Tibial nerve (tissue), 4 donors: ENCODE measurements at places on chromosomes 7 and 10. TPM values are rescaled to one million over a fixed set of nuclear protein-coding genes. Genes with fewer than 3 reads are reported as not detected.

STYXL1 gene
- 22.6 TPM for total RNA-seq

DNA sequence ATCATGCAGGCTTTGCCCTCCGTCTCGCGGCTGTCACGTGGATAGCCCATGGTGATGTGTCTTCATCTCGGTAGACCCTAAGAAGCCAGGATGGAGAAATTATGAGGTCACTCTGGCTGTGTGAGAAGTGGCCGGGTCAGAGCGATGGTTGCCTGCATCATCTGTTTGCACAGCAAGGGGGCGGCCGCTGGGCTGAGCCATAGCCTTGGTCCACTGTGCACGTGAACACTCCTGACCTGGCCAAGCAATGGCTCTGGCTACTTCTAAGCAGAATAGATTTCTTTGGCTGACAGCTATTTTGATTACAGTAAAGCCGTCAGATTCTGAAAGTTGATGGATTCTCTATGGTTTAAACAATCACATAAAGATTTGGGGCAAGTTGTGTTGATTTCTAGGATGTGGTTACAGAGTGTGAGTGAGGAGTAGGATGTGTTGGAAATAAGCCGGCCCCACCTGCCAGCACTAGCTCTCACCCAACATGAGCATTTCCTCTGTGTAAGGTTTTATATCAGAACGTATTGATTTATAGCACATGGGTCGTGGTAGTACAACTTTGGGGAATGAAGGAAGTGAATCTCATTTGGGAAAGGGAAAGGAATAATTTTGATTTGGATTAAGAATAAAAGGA is 214.4 kb upstream of the GPR26 start:
- no peaks in the 10 kb centered on the region for H3K36me3 ChIP-seq
- no peak overlapping the region for H3K4me3 ChIP-seq
- no peaks in the 10 kb centered on the region for H3K27me3 ChIP-seq
- no peaks in the 10 kb centered on the region for H3K4me1 ChIP-seq

DNA sequence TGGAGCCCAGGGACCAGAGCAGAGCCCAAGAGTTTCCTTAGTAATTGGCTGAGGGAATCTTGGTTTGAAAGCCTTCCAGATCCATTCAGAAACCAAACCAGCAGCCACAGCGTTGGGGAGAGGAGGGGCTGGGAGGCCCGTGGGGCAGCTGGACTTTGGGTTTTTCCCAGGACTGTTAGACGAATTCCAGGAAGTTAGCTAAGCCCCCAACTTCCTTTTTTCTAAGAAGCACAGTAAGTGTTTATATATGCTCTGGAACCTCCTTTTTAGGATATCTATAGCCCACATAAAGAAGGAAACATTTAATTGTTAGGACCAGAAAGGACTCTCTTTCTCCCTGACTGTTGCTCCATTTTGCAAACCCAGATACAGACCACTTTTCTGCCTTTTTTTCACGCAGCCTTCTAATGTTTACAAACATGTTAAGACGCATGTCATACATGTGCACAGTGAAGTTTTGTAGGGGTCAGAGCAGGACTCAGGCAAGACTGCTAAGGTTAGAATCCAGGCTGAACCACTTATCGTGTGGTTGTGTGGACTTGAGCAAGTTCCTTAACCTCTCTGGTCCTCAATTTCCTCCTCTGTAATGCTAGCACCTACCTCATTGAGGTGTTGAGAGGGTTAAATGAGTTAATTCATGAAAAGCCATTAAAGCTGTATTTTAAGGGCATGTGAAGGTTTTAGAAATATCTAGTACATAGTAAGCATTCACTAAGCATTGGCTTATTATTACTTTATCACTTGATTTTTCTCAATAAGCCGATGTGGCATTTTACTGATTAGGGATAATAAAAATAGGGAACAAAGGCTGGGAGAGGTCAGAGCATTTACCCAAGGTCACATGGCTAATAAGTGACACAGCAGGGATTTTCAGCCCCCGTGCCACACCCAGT is 42.4 kb downstream of the TBATA start:
- H3K27me3 ChIP-seq, result no peaks in the 10 kb centered on the region
- H3K4me1 ChIP-seq, result peaks cover 60% of the 10 kb centered on the region
- no peak overlapping the region for H3K27ac ChIP-seq
- H3K36me3 ChIP-seq, result no peaks in the 10 kb centered on the region

DNA sequence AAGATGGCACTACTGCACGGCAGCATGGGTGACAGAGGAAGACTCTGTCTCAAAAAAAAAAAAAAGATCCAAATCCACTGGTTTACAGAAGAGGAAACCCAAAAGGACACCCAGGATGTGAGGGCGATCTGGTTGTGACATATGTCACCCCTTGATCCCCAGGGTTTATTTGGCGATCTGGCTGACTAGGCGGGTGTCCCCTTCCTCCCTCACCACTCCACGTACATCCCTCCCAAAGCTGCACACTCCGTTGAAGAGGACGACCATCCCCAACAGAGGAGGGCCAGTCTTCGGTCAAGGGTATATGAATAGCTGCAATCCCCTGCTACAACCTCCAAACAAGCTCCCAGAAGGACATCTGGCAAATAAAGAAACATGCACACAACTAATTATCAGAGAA is 111.6 kb downstream of the HTR5A start:
- DNase-seq, result no peak
- H3K36me3 ChIP-seq, result no peaks in the 10 kb centered on the region
- no peaks in the 10 kb centered on the region for H3K27me3 ChIP-seq
- H3K4me3 ChIP-seq, result no peak overlapping the region
- H3K4me1 ChIP-seq, result no peaks in the 10 kb centered on the region
- H3K27ac ChIP-seq, result no peak overlapping the region

C10orf90 gene
- not detected for total RNA-seq

DNA sequence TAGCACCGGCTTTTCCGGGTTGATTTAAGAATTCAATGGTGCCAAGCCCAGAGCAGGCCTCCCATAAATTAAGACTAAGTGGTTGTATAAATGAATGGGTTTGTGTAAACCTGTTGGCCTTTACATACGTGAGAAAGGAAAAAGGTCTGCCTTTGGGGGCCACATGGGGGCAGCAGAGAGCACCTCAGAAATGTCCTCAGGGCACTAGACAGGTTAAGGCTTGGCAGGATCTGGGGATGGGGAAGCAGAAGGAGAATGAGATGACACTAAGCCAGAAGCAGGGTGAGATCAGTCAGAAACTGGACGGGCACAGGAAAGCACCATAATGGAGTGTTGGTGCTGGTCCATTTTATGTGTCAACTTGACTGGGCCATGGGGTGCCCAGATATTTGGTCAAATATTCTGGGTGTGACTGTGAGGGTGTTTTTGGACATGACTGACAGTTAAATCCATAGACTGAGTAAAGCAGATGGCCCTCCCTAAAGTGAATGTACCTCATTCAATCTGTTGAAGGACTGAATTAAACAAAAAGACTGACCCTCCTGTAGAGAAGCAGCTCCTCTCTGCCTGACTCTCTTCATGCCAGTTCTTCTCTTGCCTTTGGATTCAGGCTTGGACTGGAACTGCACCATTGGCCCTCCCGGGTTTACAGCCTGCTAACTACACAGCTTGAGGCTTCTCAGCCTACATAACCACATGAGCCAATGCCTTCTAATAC is 58.9 kb downstream of the FRMPD2 start:
- DNase-seq, result no peak
- no peaks in the 10 kb centered on the region for H3K27me3 ChIP-seq
- no peaks in the 10 kb centered on the region for H3K4me1 ChIP-seq
- H3K4me3 ChIP-seq, result no peak overlapping the region

GRCh38 chr7:142231716-142232115 is 26.1 kb downstream of the PRSS58 start:
- no peak for DNase-seq
- H3K27me3 ChIP-seq, result no peaks in the 10 kb centered on the region
- H3K4me1 ChIP-seq, result no peaks in the 10 kb centered on the region
- H3K27ac ChIP-seq, result no peak overlapping the region
- H3K36me3 ChIP-seq, result no peaks in the 10 kb centered on the region
- no peak overlapping the region for H3K4me3 ChIP-seq

GRCh38 chr10:26448292-26448691 is 10.2 kb downstream of the APBB1IP start:
- H3K36me3 ChIP-seq, result no peaks in the 10 kb centered on the region
- no peak for DNase-seq
- H3K27me3 ChIP-seq, result no peaks in the 10 kb centered on the region
- H3K4me1 ChIP-seq, result no peaks in the 10 kb centered on the region

PSD gene
- total RNA-seq, result 0.98 TPM

DNA sequence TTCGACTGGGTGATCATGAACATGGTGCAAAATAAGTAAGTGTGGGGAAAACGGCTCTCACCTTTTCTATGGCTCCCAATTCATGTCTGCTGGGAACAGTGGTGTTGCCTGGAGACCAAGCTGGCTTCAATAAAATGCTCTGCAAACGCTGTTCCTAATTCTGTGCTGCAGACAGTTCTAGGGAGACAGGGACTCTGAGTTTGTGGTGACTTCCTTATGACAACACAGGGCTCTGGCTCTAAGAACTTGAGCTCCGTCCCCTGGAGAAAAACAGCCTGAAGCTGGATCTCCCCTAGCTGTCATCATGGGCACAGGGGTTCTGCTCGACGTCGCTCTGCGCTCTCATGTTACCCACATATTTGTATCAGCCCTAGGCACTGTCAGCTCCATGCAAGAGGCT is 61.0 kb upstream of the INSYN2A start:
- no peak overlapping the region for H3K27ac ChIP-seq
- no peaks in the 10 kb centered on the region for H3K4me1 ChIP-seq
- no peaks in the 10 kb centered on the region for H3K36me3 ChIP-seq
- H3K4me3 ChIP-seq, result no peak overlapping the region
- H3K27me3 ChIP-seq, result no peaks in the 10 kb centered on the region

DNA sequence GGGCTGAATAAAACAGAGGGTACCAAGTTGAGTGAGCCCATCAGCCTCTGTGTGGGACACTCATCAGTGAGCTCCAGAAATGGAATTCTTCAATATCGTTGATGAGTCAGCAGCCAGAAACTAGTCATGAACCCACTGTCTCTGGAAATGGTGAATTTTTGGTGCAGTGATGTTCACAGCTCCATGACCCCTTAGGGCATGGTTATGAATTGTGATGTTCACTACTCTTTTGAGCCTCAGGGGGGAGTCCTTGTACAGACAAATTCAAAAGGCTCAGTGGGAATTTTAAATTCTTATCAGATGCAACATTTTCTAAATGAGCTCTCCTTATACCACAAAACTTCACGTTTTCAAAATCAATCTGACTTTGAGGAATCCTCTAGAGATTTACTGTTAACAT is 335.7 kb downstream of the PHTF2 start:
- H3K4me1 ChIP-seq, result no peaks in the 10 kb centered on the region
- no peaks in the 10 kb centered on the region for H3K36me3 ChIP-seq
- H3K4me3 ChIP-seq, result no peak overlapping the region
- no peak overlapping the region for H3K27ac ChIP-seq
- no peak for DNase-seq

DNA sequence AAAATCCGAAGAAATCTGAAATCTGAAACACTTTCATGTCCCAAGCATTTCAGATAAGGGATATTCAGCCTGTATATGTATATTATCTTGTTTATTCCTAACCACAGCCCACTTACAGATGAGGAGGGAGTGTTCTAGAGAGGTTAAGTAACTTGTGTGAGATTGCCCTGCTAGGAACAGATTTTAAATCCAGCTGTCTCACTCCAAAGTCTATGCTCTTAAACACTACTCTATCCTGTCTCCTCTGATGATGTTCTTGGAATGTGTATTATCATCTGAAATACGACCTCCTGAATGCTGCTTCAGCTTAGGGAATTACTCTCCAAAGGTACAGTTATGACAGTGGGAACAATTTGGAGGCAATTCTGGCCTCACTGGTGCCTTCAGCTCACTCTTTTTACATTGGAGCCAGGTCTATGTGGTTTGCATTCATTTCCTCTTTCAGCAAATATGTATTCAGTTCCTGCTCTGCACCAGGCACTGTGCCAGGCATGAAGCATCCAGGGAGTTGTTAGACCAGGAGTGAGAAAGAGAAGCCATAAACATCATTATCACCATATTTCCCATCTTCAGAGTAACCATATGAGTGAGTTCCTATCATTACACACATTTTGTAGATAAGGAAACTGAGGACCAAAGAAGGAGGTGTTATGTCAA is 70.2 kb downstream of the NOC3L start:
- peak; percentile 31 for DNase-seq
- H3K4me1 ChIP-seq, result no peaks in the 10 kb centered on the region
- no peak overlapping the region for H3K4me3 ChIP-seq
- no peak overlapping the region for H3K27ac ChIP-seq
- no peaks in the 10 kb centered on the region for H3K27me3 ChIP-seq
- H3K36me3 ChIP-seq, result no peaks in the 10 kb centered on the region

NUTM2A gene
- 2.3 TPM for total RNA-seq

CALD1 gene
- 320 TPM for total RNA-seq

DNA sequence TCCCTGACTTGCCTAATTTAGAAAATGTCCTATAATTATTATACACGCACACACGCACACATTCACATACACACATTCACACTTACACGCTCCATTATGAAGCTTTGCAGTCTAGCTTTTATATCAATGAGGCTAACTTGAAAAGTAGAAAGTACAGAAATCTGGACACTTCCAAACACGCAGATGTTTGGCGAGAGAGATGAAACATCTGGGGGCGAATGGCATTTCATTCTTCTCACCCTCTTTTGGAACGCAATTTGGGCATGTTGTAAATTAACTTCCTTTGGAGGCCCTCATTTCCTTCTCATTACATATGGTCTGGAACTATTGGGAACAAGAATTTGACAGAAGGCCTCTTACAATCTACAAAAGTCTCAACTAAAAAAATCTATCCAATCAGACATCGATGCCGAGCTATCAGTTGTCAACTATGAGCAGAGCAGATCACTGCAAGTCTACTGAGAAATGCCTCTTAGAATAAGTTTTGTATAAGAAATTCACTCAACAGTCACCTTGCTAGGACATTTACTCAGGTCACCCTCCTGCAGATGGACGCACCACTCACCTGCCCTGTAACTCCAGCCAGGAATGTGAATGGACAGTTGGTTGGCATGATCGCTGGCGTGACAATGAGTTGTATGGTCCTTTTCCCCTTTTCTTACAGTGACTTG is 115.2 kb upstream of the ADAM12 start:
- H3K4me1 ChIP-seq, result no peaks in the 10 kb centered on the region
- H3K36me3 ChIP-seq, result no peaks in the 10 kb centered on the region
- no peaks in the 10 kb centered on the region for H3K27me3 ChIP-seq
- no peak for DNase-seq
- H3K27ac ChIP-seq, result no peak overlapping the region

- H3K36me3 ChIP-seq, result no peaks in the 10 kb centered on the region
- H3K27ac ChIP-seq, result no peak overlapping the region
- DNase-seq, result no peak
Observed at GRCh38 chr10:92436611-92437010, 137.3 kb downstream of the IDE start.

TWIST1 gene
- 13.6 TPM for total RNA-seq

TAS2R3 gene
- total RNA-seq, result 5.4 TPM

DNA sequence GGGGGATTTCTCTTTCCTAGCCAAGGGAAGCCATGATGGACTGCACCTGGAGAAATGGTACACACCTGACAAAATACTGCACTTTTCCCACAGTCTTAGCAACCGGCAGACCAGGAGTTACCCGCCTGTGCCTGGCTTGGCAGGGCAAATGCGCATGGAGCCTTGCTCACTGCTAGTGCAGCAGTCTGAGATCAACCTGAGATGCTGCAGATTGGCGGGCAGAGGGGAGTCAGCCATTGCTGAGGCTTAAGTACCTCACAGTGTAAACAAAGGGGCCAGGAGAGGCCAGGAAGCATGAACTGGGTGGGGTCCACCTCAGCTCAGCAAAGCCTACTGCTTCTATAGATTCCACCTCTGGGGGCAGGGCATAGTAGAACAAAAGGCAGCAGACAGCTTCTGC is 49.4 kb downstream of the OR13A1 start:
- no peak overlapping the region for H3K4me3 ChIP-seq
- no peaks in the 10 kb centered on the region for H3K36me3 ChIP-seq
- no peaks in the 10 kb centered on the region for H3K4me1 ChIP-seq
- DNase-seq, result no peak
- no peak overlapping the region for H3K27ac ChIP-seq
